ENCODE measurements at places on chromosomes 2 and 18. TPM values are rescaled to one million over a fixed set of nuclear protein-coding genes. Genes with fewer than 3 reads are reported as not detected.

Gene GPBAR1
- polyA plus RNA-seq, result 1.8 TPM

Gene CGREF1
- polyA plus RNA-seq, result 5.4 TPM

Gene HRH4
- 0.08 TPM for polyA plus RNA-seq

Gene ACOXL
- 1.2 TPM for polyA plus RNA-seq

Gene CLEC4F
- not detected for polyA plus RNA-seq

Gene TMBIM1
- 78.9 TPM for polyA plus RNA-seq

Gene NXPH2
- 4.9 TPM for polyA plus RNA-seq

Gene IFT172
- polyA plus RNA-seq, result 78.8 TPM

Gene NT5C1B
- 1.2 TPM for polyA plus RNA-seq

Gene CAVIN2
- 35.2 TPM for polyA plus RNA-seq

Gene ZEB2
- 134 TPM for polyA plus RNA-seq

Gene GPR75
- 3.9 TPM for polyA plus RNA-seq

Gene NDUFV2
- polyA plus RNA-seq, result 128 TPM

Gene HSPD1
- 695 TPM for polyA plus RNA-seq

Gene REG1B
- not detected for polyA plus RNA-seq

Gene STARD6
- polyA plus RNA-seq, result 0.27 TPM

Gene AGAP1
- 18.2 TPM for polyA plus RNA-seq

Gene AP1S3
- 12.5 TPM for polyA plus RNA-seq

Gene SCN3A
- polyA plus RNA-seq, result 0.25 TPM

Gene NYAP2
- 0.08 TPM for polyA plus RNA-seq

Gene MAP2
- polyA plus RNA-seq, result 25.1 TPM

Gene ADD2
- polyA plus RNA-seq, result 4.2 TPM

Gene RAPH1
- 17.7 TPM for polyA plus RNA-seq

Gene EMILIN1
- 119 TPM for polyA plus RNA-seq

Gene CNGA3
- polyA plus RNA-seq, result not detected

Gene KHK
- polyA plus RNA-seq, result 52.2 TPM

Gene SLC5A7
- polyA plus RNA-seq, result 0.33 TPM

Gene EVX2
- not detected for polyA plus RNA-seq

Gene ALLC
- polyA plus RNA-seq, result not detected

Gene PLB1
- polyA plus RNA-seq, result 1.3 TPM

Gene OTOF
- polyA plus RNA-seq, result 0.21 TPM

Gene TRIB2
- 173 TPM for polyA plus RNA-seq

Gene RTKN
- polyA plus RNA-seq, result 85.8 TPM

Gene COL4A4
- polyA plus RNA-seq, result 44.2 TPM

Gene GLS
- 255 TPM for polyA plus RNA-seq

Gene ABHD1
- 2.0 TPM for polyA plus RNA-seq

Gene ZNF385B
- 12.2 TPM for polyA plus RNA-seq

Gene SCYGR4
- not detected for polyA plus RNA-seq

Gene UPP2
- polyA plus RNA-seq, result 10.6 TPM

Gene IL18R1
- 2.7 TPM for polyA plus RNA-seq

Gene RFX8
- 0.27 TPM for polyA plus RNA-seq

Gene GNLY
- polyA plus RNA-seq, result 0.18 TPM

Gene RIF1
- polyA plus RNA-seq, result 35.4 TPM

Gene RAB6C
- polyA plus RNA-seq, result 0.77 TPM

Gene GREB1L
- 2.1 TPM for polyA plus RNA-seq

Gene SPTBN1
- polyA plus RNA-seq, result 262 TPM

Gene ITPRIPL1
- polyA plus RNA-seq, result 4.8 TPM

Data from left renal cortex interstitium (tissue), 4 donors.